ENCODE measurements at places on chromosomes 4 and X.

DNA sequence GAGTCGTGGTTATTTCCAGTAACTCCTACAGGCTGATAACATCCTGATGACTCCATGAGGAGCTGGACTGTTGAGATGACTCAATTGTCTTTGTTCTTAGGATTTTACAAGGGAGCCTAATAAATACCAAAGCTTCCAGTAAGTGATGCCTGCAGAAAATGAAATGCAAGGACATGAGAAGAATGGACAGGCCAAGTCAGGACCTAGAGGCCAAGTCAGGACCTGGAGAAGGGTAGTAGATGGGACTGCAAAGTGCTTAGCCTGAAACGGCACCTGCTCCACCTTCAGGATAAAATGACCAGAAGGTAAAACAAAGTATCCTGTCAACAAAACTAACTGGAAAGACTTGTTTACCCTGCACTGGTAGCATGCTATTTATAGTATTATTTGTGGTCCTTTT is 6.4 kb upstream of the SLC10A6 start:
- DNase-seq: no peak

DNA sequence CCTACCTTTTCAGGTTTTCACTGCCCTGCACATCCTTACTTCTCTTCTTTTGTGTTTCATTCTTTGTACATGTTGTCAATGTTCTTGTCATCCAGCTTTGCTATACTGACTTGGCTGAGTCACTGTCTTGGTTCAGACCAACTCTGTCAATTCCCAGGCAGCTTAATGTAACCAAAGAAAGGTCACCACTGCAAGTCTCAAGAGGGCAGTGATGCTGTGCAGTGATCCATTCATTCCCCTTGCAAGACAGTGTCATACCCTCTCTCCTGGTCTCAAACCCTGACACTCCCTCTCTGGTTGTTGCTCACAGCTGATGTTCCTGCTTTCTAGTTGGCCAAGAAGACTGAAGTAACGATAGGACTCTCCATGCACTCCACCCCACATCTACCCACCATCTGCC is 17.5 kb downstream of the RAB39B start:
- DNase-seq: no peak

DNA sequence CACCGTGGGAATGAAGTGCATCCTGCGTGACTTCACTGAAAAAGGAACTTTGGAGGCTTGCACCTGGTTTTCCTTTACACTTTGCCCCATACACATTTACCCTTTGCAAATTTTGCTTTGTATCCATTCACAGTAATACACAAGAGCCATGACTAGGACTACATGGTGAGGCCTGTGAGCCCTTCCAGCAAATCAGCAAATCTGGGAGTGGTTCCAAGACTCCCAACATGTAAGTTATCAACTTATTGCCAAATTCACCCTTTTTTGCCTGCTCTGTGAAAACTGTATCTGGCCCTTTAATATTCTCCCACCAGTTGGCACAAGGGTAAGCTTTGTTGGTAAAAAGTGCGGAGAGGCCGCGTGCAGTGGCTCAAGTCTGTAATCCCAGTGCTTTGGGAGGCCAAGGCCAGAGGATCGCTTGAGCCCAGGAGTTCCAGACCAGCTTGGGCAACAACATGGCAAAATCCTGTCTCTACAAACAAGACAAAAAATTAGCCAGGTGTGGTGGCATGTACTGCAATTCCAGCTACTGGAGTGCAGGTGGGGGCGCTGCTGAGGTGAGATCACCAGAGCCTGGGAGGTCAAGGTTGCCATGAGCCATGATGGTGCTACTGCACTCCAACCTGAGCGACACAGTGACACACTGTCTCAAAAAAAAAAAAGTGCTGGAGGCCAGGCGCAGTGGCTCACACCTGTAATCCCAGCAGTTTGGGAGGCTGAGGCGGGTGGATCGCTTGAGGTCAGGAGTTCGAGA is 5.0 kb downstream of the PRMT9 start:
- DNase-seq: no peak

DNA sequence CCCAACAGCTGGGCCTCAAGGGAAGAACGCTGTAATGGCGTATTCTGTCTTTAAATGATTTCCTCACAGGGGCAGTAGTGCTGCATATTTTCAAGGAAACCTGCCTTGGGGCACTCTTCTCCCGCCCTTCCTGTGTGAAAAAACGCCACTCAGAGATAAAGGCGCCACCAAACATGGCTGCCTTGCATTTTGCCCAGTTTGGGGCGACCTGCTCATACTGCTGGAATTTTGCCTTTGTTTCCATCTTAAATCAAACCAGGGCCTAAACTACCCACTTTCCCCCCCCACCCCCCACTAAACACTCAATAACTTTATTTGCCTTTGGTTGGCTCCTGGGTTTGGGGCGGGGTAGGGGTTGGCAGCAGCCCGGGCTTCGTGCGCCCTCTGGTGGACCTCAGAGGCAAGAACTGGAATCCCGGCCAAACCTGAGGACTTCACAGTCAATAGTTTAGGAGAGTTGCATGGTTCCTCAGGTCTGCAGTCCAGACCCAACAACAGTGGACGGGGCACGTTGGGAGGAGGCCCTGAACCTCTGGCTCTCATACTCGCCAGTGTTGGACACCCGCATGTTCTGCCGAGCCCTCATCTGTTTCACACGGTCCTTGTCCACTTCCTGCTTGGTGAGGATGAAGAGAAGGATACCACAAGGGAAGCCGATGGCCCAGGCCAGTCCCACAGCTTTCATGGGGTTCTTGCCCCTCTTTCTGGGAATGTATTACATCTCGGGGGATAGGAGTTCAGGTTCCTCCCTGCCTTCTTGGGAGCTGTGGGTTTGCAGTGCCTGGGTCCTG is 220.1 kb upstream of the STK26 start:
- DNase-seq: peak; percentile 11

DNA sequence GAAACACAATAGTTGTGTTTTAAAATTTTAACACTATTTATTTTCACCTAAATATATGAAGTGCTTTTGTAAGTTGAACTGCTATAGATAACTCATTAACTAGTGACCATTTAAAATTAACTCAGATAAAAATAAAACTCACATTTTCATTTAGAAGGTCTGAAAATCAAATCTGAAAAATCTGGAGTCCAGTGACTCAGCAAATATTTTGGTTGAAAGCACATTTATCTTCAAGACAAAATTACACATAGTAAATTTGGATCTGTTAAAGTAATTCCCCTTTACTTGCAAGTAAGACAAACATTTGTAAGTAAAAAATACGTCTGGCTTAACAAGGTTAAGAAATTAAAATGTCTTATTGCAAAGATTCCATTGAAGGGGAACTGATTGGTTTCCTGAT is 589.1 kb downstream of the TRIML1 start:
- no peak for DNase-seq

DNA sequence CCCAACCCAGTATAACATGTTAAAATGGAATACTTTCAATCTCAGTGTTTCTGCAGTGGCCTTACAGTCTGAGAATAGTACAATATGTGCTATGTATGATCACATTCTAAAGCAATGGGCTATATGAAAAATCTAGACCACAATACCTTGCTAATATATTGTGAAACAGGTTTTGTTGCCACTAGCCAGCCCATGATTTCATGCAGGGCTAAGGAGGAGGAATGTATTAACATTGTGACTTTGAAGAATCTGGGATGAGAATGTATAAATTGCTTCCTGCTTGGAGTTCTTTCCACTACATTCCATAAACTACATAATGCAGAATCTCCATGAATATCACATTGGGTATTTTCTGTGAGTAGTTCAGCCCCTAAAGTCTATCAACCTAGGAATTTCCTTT is 935.4 kb upstream of the GRIA3 start:
- DNase-seq: no peak

- no peak for DNase-seq
Measured at GRCh38 chr4:27624749-27625148, 764.1 kb downstream of the STIM2 start.

DNA sequence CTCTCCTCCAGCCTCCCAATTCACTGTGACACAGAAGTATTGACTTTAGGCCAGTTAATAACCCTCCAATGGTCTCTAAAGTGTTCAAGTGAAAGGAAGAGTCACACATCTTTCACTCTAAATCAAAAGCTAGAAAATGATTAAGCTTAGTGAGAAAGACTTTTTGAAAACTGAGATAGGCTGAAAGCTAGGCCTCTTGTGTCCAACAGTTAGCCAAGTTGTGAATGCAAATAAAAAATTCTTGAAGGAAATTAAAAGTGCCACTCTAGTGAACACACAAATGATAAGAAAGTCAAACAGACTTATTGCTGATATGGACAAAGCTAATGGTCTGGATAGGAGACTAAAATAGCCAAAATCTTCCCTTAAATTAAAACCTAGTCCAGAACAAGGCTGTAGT is 687.2 kb downstream of the TRIML1 start:
- no peak for DNase-seq

DNA sequence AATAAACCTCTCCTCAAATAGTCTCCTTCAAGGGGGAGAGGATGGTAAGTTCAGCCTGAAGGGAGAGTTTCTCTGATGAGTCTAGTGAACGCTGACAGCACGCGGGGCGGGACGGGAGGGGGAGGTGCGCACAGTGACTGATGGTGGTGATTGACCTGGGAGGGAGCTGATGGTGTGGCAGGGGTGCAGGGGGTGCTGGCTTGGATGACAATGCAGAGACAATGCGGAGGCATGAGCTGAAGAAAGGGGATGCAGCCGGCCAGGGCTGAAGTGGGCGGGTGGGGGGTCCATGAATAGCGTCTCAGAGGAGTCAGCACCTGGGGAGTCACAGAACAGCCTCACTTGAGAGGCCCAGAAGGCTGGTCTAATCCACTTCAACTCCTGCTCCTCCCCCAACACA is 142.5 kb upstream of the PJA1 start:
- DNase-seq: no peak

DNA sequence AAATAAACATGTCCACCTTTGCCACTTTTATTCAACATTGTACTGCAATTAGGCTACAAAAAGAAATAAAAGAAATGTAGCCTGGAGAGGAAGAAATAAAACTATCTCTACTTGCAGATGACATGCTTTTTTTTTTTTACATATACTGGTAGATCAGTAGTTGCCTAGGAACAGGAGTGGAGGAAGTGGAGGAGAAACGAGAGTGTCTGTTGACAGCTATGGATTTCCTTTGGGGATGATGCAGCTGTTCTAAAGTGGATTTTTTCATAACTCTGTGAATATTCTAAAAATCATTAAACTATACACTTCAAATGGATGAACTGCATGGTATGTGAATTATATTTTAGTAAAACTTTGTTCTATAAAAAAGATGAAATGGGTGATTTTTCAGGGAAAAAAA is 116.4 kb downstream of the ANAPC4 start:
- DNase-seq: no peak

DNA sequence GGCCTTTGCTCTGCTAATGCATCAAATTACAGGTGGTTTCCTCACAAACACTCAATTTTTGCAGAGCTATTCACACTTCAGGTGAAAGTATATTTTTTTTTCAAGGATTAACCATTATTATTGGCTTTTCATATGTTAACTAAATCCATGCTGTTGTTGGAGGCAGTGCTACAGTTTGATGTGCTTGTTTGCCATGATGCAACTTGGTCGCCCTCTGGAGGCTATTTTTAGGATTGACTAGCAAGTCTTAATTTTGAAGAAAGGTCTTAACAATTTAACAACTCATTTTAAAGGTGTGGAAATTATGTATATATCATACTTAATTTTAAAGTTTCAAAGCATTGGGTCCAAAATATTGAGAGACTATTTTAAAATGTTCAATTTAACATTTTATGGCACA is 168.8 kb upstream of the FAM47A start:
- peak; percentile 28 for DNase-seq

- DNase-seq: no peak
Measured at GRCh38 chrX:97402903-97403302, 519.2 kb downstream of the RPA4 start.

GRCh38 chr4:165325732-165326512 is 1.5 kb upstream of the MSMO1 start:
- DNase-seq: no peak

DNA sequence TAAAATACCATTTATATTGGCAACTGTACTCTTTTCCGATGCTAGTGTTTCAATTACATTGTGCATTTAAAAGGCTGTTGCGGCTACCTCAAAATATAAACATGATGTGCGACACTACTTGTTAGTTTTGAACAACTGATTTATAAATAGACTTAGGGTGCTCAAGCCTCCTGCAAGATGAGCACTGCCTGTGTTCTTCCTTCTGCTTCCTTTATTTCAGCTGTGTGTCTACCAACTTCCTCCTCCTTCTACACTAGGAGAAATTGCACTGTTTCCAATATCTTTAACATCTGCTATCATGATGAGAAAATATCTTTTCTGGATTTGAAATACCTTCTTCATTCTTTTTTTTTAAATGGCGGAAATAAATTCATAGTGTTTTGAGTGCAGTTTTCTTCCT is 24.0 kb downstream of the TET2 start:
- DNase-seq: no peak

GRCh38 chr4:128974136-128974581 is 119.2 kb downstream of the SCLT1 start:
- DNase-seq: peak; percentile 23

DNA sequence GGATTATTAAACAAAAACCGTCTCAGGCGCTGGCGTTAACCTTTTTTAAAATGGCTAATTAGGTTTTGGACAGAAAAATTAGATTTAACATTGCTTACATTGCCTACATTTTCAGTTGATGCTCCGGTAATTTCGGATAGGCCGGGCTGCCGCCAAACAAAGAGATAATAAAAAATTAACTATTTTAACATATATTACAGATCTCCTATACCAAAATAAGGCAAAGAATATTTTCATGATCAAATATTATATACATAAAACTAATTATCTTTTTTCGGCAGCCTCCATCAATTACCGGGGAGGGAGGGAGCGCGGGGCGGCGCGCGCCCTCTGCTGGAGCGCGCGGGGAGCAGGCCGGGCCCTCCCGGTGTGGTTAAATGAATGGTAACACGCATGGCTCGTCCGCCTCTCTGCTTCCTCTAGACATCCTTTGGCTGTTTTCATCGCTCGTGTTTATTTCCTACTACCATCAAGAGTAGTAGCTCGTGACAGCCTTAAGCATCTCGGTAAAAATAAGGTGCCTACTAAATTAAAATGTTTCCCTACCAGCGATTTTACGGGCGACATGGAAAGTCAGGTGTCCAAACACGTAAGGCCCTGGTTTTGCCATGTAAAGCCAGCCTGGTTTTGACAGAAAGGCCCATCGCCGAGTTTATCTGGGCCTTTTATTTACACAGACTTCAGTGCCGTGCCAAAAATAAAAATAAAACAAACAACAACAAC is 52.4 kb upstream of the TMEM33 start:
- peak; percentile 41 for DNase-seq

DNA sequence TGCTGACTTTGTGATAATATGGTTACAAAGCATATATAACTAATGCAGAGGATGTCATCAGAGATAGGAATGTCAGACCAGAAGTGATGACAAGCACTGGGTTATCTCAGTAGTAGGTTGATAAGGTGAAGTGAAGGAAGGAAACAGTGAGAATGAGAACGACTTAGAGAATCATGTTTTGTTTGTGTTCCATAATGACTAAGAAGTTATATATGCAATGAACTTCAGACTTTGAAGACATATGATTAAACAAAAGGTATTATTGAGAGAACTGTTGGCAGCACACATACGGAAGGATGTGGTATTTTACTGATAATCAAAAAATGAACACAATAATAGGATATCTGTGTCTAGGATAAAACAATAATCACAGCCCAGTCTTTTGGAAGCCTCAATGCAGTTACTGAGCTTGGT is 18.3 kb upstream of the HHIP start:
- DNase-seq: no peak

- DNase-seq: no peak
Measured at GRCh38 chr4:66693694-66694093, 851.6 kb downstream of the CENPC start.

Measured in NCI-H1092 treated with DMSO at 0.1 percent for 48 hours (cell line).